Astrocyte (in vitro differentiated cells and primary cell): ENCODE measurements at places on chromosomes 5 and 9. TPM values are rescaled to one million over a fixed set of nuclear protein-coding genes. Genes with fewer than 3 reads are reported as not detected.
A peak's percentile ranks its signal among the peaks of the same experiment; 100 is the strongest.

SV2C gene
- 0.05 TPM in 2 replicates for total RNA-seq

DNA sequence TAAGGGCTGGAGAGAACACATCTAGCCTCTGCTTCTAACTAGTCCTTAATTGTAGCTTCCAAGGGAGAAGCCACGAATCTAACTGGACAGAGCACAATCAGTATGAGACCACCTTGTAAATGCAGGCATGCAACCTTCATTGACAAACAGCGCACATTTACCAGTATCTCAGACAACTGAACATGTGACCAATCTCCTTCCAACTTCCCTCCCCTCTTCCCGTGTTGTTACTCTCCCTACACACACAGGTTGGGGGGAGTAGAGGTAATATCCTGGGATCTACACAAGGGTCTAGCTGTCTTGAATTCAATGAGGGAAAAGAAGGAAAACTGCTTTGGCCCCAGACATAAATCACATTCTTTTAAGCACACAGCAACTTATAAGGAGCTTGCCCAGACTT is 77.6 kb downstream of the LIFR start:
- DNase-seq, result no peak

DNA sequence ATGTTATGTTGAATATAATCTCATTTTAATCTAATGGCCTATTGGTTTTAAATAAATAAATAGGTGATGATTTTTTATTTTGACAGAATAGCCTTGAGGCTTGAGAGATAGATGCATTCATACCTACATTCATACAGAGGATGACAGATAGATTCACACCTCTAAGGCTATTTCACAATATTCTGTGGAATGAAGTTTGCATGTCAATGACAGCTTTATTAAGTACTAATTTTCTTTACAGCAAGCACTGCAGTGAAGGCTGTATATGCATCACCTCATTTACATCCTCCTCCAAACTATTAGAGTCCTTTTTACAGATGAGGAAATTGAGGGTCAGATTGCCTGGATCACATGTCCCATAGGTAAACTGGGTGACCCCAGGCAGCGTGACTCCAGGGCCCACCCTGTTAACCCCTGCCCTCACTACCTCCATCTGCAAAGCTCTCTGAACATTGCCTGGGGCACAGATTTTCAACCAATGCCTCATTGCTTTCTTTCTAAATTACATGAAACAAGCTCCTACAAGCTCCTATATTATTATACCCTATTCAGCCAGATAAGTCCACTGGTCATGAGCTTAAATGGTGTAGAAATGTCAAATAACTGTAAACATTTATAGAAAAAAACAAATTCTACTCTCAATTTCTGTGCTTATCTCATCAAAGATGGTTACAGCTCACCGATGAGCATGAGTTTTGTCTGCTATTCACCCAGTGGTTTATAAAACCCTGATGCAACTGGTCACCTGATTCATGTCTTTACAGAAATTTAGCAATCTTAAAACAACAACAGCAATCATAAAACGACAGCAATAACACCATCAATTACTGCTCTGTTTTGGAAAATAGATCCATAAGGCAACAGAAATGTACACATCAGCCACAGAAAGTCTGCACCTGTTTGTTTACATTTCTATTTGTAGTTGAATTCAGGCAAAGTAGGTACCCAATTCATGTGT is 338.0 kb downstream of the NSG2 start:
- no peak for DNase-seq

- no peak for DNase-seq
Measured at GRCh38 chr5:40093550-40093949, 586.2 kb upstream of the PTGER4 start.

- DNase-seq, result peak; percentile 50
Measured at GRCh38 chr5:15502208-15502607, 2.2 kb downstream of the FBXL7 start.

DNA sequence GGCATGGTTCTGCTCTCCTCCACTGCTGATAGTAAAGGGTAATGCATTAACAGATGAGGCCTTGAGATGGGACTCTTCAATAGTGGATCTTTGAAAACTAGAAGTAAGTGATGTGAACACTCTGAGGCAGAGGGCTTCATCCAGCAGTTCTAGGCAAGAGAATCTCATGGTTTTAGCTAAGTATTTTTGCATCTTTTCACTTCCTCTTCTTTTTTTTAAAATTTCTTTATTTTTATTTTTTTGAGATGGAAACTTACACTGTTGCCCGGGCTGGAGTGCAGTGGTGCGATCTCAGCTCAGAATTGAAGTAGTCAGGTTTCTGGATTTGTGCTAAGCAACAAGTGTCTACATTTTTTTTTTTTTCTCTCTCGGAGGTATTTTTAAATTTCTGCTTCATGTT is 101.9 kb downstream of the MTRR start:
- no peak for DNase-seq

DIAPH1 gene
- 63.5 and 78.8 TPM in 2 replicates for total RNA-seq

- DNase-seq, result peak; percentile 5
Measured at GRCh38 chr9:99162759-99163364, 57.9 kb downstream of the TGFBR1 start.

SHOC1 gene
- not detected in 2 replicates for total RNA-seq

DNA sequence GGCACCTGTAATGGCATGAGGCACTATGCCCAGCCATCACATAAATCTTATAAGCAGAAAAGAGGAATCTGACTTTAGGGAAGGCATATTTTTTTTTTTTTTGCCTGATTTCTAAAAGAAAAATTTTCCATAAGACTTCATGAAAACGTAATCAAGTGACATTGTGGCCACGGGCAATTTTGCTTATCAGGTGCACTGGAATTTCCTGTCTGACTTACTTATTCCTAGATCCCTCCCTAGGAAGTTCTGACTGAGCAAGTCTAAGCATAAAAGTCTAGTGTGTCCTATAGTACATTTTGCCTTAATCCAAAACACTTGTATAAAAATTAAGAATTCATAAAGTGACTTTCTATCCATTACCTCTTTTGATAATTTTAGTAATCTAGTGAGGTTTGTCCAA is 12.5 kb downstream of the C5orf46 start:
- DNase-seq, result peak; percentile 72

RORB gene
- total RNA-seq, result 0.11 and 0.17 TPM in 2 replicates

PCSK5 gene
- 11.5 and 13.1 TPM in 2 replicates for total RNA-seq

DNA sequence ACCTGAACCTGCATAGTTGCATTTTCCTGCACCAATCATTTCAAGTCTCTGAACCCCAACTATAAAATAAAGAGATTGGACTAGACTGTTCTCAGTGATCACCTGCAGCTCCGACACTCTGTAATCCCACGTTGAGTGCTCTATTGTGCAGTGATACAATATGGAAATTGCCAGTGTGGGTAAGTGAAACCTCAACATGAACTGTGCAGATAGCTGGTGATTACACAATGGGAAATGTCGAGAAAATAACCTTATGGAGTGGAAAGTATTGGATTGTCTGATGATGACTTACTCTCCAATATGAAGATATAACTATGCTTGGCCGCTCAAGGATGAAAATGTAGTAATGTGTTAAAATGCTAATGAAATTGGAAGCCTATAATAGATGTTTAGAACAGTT is 293.1 kb upstream of the BRINP1 start:
- DNase-seq, result no peak

SLC6A19 gene
- not detected in 2 replicates for total RNA-seq

GRCh38 chr5:173472784-173473278 is 143.6 kb downstream of the BOD1 start:
- DNase-seq, result peak; percentile 49

GRCh38 chr9:129487658-129488483 is 133.0 kb downstream of the C9orf50 start:
- peak; percentile 55 for DNase-seq

CIZ1 gene
- total RNA-seq, result 110 and 117 TPM in 2 replicates

DNA sequence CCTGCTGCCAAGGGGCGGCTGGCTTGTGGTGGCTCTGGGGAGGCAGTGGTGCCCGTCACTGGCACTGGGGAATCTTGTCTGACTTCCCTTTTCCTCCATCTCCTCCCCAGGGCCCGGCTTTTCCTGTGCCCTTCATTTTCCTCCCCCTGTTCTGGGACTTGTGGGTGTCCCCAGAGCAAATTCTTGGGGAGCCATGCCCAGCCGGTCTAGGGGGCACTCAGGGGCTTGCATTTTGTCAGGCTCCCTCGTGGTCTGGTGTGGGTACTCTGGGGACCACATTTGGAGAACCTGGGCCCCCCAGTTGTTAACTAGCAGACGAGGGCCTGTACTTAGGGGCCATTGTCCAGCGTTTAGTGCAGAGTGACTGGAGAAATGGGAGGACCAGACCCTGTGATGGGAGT is 105.2 kb upstream of the IER5L start:
- no peak for DNase-seq

PCDHGA12 gene
- 1.2 and 1.6 TPM in 2 replicates for total RNA-seq

GRCh38 chr5:136780518-136780917 is 415.2 kb upstream of the TRPC7 start:
- no peak for DNase-seq

ARID3C gene
- 0.16 and 0.19 TPM in 2 replicates for total RNA-seq

LAMC3 gene
- total RNA-seq, result 0.20 and 0.55 TPM in 2 replicates

DNA sequence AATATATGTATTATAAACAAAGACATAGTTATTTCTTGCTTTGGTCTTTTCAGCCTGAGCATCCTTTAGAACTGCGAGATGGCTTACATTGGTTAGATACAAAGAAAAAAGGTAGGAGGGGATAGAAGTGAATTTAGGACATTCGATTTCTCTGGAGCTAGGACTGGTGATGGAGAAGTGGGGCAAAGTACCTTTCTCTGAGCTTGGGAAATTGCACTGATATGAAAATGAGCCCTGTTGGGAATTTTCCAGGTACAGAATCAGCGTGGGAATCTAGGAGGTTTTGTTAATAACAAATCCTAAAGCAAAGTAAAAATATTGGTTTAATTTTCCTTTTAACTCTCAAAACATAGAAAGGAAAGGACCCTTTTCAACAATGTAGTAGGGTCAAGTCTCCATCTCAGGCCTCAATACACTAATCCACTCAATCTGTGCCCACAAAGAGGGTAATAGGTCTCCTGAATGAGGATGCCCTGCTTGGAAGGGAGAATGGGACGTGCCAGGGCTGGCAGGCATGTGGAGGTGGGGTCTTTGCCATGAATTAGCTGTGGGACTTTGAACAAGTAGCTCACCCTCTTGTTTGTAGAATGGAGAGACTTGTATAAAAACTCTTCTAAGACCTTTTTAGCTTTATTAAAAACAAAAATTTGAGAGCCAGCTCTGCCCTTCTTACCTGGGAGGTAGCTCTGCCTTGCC is 17.7 kb downstream of the SNX18 start:
- no peak for DNase-seq

UGCG gene
- 130 and 166 TPM in 2 replicates for total RNA-seq

DAB2IP gene
- total RNA-seq, result 41.4 and 41.7 TPM in 2 replicates

MAPKAP1 gene
- 109 and 110 TPM in 2 replicates for total RNA-seq

- DNase-seq, result no peak
Measured at GRCh38 chr5:62627121-62627520, 48.5 kb downstream of the LRRC70 start.

CCDC69 gene
- 2.0 and 4.1 TPM in 2 replicates for total RNA-seq

GRCh38 chr5:131064669-131065371 is 100.2 kb downstream of the HINT1 start:
- no peak for DNase-seq

C9orf50 gene
- total RNA-seq, result 0.41 TPM in 1 of 2 replicates, not detected in the other

- DNase-seq, result no peak
Measured at GRCh38 chr9:71968541-71969090, 57.2 kb downstream of the C9orf85 start.

DNA sequence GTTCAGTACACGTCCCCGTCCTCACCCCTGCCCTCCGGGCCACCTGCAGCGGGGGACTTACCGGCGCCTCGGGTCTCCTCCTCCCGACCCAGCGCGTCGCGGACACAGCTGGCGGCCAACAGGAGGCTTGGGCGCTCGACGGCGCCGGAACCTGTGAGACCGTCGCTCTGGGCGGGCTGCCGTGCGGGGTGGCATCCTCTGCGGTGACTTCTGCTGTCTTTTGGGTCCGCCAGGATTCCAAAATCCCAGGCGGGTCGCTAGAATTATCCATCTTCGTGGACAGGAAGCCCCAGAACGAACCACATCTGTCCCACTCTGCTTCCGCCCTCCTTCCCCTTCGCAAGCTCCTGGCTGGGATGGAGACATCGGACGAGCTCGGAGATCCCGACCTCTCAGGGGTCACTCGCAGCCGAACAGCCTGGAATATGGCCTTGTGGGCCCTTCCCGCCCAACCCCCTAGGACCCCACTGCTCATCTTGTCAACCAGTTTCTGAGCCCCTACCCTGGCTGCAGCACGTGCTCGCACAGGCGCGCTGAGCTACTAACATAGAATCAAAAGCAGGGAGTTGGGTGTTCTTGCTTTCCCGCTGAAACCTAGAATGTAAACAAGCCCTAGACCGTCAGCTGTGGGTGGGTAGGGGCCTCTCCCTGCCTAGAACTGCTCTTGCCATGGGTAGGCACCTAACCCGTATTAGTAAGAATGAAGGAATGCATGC is 947 bp upstream of the MARCHF3 start:
- no peak for DNase-seq

- DNase-seq, result peak; percentile 61
Measured at GRCh38 chr9:4077499-4078102, 222.3 kb downstream of the GLIS3 start.

CTNNAL1 gene
- 25.5 and 35.1 TPM in 2 replicates for total RNA-seq

DNA sequence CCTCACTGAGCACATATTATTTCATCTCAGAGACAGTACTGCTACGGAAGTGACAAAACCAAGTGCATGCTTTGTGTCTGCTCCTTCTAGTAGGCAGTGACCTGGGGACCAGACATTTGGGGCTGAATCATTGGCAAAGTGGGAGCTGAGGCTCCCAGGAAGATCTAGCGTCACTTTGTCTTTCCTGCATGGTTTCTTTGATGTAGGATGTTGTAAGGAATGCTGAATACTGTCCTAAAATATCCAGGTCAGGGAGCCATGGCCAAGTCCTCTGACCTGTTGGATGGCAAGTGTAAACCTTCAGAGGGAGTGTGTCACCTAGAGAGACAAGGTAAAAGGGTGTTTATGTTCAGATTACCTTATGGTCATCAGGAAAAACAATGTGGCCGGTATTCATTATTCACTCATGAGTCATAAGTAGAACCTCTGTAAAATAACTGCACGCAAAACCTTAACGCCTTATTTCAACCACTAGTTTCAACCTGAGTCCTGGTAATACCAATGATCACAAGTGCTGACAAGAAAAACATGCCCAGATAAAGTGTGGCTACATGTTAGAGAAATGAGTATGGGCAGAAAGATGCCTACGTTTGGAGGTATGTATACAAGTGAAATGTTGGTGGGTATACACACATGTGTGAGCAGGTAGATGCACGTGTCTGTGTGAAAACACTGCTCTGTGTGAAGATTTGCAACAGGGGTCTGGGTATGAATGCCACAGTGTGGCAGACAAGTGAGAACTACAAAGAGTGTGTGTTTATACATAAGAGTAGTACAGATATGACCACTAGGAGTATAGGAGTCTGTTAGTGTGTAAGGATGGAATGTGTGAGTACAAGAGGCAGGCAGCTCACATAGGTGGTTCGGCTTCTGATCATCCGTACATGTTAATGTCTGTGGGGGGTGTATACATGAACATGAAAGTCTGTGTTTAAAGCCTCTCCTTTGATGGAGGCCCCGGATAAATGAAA is 263.9 kb downstream of the SPOCK1 start:
- DNase-seq, result peak; percentile 76

DNA sequence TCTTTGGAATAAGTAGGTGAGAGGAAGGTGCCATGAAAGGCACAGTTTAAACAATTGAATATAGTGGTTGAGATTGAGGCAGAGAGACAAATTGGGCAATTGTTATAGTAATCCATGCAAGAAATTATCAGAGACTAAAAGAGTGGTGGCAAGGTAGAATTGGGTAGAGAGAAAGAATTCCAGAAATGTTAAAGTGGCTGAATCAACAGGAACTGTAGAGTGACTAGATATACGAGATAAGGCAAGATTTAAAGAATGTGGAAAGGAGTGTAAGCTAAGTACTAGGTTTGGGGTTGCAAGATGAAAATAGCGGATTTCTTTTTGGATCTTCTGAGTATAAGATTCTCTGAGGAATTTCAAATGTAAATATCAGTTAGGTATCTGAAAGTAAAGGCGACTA is 285.2 kb downstream of the DMRTA1 start:
- DNase-seq, result no peak
